Left colon (tissue), 2 donors: ENCODE measurements at places on chromosomes 16 and 17.

- no peak for DNase-seq
These were observed 45.8 kb upstream of the ATF7IP2 start for GRCh38 chr16:10339777-10340732.

DNA sequence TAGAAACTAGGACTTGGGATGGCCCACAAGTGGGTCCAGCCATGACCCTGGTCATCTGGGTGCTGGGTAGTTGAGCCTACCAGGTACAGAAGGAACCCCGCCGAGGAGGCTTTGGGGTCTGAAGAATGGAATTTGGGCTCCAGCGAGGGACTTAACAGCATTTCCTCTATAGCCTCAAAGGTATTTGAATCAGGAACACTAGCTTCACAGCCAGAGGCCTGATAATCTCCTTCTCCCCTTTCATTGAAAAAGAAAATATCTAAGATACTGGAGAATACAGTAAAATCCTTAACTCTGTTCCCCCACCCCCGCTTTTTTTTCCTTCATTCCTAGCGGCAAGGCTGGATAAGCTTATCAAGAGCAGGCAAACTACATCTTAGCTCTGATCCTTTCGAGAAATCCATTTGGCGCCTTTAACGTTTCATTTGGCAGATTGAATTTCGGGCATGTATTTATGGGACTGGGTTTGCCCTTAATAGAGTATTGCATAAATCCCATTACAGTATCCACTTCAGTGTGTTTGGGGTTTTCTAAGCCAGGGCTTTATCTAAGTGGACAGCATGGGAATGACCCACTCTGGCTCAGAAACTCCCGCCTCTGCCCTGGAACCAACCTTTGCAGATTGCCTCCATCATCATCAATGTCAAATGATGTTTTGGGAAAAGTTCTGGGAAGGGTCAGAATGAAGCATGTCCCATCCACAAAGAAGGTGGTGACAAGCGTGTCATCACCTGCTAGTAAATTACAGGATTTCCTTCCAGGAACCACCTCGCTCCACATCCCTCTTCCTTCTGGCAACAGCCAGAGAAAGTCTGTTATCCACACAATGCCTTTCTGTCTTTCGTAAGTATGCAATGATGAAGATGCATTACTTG is 36.9 kb downstream of the XYLT1 start:
- DNase-seq, result no peak

- DNase-seq, result peak; percentile 53
These were observed 725 bp downstream of the KRTAP16-1 start for GRCh38 chr17:41308251-41308917.

DNA sequence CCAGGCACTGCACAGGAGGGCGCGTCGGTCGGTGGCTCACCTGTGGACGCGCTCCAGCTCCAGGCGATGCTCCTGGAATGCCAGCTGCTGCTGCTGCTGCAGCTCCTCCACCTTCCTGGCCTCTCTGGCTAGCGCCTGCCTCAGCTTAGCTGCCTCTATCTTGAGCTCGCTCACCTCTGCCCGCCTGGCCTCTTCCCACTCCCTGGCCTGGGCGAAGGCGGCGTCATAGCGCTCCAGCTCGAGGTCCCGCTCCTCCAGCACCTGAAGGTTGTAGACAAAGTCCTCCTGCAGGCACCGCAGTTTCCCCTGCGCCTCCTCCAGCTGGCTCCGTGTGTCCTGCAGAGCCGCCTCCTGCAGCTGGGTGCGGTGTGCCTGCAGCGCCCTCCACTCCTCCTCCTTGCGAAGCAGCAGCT is 11.1 kb downstream of the CCDC57 start:
- DNase-seq, result no peak

DNA sequence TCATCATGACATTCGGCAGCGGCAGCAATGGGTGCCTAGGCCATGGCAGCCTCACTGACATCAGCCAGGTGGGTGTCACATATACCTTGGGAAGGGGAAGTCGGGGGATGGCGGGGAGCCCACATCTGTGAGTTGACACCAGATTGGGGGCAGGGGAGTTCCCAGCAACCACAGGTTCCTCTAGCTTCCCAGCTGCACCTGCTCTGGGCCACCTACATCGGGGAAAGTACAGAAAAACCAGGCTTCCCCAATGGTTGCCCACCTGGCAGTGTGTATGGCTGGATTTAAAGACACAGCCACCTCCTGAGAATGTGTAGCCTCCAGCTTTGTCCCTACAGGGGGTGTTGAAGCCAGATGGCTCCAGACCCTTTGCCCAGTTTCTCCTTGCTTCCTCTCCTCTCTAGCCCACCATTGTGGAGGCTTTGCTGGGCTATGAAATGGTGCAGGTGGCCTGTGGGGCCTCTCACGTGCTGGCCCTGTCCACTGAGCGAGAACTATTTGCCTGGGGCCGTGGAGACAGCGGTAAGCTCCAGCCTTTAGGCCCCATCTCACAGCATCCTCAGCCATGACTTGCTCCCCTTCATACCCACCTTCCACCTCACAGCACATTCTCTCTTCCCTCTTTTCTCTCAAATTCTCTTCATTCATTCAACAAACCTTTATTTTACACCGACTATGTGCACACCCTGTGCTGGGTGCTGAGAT is 5.0 kb upstream of the TRAF4 start:
- peak; percentile 42 for DNase-seq

DNA sequence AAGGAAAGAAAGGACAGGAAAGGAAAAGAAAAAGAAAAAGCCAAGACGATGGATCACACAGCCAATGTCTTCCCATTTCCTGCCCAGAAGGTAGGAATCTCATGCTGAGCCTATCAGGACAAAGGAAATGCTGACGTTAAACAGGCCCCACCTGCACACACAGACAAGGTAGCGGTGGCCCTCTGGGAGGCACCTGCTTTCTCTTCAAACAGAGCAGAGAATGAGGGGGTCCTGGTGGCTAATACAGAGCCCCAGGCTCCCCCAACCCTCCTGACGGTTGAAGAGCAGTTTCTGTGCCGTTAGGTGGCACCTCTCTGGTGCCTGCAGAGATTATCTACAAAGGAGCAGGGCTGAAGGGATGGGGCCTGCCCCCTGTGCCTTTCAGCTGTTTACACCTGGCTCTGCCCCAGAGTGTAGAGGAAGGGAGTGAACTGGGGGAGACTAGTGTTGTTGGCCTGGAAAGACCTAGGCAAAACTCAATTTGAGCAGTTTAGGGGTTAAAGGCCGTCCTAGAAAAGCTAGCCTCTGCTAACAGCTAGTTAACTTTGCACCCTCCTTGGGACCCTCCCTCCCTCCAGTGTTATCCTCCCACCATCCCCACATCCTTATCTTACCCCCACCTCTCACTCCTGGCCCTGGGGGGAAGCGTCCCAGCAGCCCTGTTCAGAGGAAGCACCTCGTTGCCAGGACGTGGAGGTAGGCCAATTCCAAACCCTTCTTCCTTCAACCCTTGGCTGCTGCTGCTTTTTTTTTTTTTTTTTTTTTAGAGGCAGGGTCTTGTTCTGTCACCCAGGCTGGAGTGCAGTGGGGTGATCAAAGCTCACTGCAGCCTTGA is 56.3 kb downstream of the ARHGAP27 start:
- DNase-seq, result no peak

GRCh38 chr17:12996357-12996756 is 21.5 kb downstream of the ELAC2 start:
- no peak for DNase-seq

- DNase-seq, result no peak
These were observed 8.5 kb downstream of the ZACN start for GRCh38 chr17:76087531-76087930.

GRCh38 chr16:4316864-4317531 is 1.1 kb downstream of the GLIS2 start:
- DNase-seq, result no peak

DNA sequence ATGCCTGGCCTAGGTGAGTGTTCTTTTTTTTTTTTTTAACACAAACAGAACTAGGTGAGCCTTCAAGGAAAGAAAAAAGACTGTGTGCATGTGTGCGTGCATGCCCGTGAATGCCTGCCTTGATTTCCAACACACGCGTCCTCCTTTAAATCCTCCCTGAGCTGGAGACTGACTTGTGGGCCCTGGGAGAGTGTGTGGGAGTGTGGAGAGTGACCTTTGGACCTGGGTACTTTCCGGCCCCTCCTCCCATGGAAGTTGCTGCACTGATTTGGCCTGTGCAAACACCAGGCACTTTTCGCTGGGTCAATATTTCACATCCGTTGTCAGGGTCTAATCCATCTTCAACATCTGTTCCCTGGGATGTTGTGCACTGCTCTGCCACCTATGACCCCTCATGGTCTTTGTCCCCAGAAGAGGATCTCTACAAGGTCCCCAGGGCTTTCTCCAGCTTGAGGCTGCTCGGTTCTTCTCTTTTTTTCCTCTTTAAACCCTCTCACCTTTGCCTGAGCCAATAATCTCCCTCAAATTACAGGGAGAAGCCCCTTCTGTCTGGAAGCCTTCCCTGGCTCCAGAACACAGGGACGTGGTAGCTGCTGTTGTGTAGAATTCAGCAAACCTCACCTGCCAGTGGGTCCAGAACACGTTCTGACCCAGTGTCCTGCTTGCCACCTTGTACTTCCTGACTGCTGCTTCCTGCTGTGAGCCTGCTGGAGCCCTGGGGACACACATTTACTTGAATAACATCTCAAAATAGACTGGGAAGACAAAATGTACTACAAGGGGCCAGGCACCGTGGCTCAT is 20.8 kb upstream of the ATP5MC1 start:
- peak; percentile 79 for DNase-seq

DNA sequence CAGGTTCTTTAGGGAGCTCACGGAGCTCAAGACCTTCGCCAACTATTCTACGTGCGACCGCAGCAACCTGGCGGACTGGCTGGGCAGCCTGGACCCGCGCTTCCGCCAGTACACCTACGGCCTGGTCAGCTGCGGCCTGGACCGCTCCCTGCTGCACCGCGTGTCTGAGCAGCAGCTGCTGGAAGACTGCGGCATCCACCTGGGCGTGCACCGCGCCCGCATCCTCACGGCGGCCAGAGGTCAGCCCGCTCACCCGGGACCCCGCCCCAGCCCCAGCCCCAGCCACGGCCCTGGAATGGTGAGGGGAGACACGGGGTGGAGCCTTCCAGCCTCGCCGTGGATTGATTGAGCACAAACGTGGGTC is 13.5 kb downstream of the SARM1 start:
- DNase-seq, result peak; percentile 48

GRCh38 chr16:49281843-49282642 is 405 bp upstream of the CBLN1 start:
- peak; percentile 86 for DNase-seq

DNA sequence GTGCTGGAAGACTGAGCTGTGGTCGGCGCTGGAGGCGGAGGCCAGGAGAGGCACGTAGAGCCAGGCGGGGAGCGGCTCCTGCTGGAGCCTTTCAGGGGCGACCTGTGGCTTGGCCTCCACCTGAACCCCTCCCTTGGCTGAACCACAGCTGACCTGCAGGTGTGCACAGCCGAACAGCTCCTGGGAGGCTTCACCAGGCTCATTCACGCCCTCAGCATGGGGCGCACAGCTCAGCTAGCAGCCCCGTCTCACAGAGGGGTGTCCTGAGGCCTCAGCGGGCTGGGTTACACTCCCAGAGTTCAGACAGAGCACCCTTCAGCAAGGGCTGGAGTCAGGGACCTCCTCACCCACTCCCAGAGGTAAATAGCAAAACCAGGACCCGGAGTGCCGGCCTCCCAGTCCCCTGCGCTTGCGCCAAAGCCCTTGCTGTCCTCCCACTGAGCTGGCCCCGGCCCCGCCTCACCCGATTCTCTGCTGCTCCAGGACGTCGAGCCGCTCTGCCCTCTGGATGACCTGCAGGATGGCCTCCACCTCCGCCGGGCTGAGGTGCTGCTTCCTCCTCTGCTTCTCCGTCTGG is 31.7 kb downstream of the RPH3AL start:
- DNase-seq, result no peak

- peak; percentile 24 for DNase-seq
These were observed 1.2 kb downstream of the SIAH1 start for GRCh38 chr16:48383877-48384519.

DNA sequence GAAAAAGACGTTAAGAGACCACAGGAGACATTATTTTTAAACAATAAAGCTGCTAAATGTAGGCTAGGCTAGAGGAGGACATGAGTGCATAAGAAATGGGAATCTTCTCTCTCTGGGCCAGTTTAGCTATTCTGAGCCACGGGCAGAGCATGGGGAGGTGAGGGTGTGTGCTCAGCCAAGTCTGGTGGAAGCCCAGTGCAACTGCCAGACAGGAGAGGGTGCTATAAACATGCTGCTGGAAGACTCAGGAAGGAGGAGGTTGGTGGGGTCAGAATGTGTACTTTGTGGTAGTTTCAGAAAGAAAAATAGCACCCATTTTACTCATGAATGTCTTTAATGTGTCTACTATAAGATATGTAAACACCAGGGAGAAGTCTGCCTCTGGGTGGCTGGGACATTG is 5.9 kb upstream of the SDK2 start:
- no peak for DNase-seq

- no peak for DNase-seq
These were observed 34.2 kb upstream of the NLRP1 start for GRCh38 chr17:5618476-5618875.

- no peak for DNase-seq
These were observed 113.7 kb upstream of the DHX40 start for GRCh38 chr17:59451706-59452105.

- DNase-seq, result peak; percentile 57
These were observed 264.2 kb downstream of the SEC14L1 start for GRCh38 chr17:77404812-77405581.

DNA sequence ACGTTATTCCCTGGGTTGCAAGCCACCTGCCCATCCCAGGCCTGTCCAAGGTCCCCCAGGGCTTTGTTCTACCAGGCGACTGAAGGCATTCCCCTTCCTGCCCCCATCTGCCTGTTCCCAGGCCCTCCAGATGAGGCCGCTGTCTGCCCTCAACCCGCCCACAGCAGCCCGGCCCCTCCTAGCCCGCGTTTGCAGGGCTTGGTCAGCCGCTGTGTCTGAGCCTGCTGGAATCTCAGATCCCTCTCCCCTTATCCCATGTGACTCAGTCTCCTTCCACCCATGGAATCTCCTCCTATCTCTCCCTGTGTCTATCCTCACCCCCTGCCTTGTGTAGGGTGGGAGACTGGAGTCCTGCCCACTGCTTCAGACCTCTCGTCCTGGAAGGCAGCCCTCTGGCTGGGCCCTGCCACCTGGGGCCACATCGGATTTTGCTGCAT is 186.0 kb upstream of the TNRC6C start:
- peak; percentile 33 for DNase-seq
